Spinal cord (tissue), 10 donors: ENCODE measurements at places on chromosomes 11 and 22.
A peak's percentile ranks its signal among the peaks of the same experiment; 100 is the strongest.

DNA sequence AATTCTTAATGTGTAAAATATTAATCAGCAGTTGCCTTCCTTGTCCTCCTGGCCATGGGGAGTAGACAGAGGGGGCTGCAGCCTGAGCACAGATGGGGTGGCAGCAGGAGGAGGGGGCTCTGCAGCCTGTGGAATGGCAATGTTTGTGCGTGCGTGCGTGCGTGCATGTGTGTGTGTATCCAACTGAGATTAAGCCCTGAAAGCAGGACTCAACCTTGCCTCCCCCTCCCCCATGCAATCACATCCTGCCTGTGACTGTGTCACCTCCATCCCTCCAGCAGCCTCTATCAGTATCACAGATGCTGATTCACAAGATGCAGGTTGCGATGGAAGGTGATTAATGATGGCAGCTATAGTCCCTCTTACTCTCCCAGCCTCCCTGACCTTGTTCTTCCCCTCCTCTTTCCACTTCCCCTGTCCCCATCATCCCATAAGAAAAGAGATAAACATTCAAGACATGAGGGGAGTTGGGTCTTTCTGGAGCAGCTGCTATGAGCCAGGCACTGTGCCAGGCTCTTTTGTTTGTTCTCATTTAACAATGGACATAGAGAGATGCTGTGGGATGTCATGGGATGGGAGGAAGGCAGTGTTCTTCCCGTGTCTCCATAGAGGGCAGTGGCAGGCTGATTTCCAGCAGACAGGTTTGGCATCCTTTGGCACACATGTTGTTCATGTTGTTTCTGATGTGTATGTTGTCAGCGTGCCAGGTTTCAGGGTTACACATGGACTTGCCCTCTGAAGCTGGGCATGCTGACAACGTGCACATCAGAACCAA is 43.8 kb upstream of the NECTIN1 start:
- H3K27me3 ChIP-seq = no peaks in the 10 kb centered on the region
- H3K4me3 ChIP-seq = no peak overlapping the region
- no peaks in the 10 kb centered on the region for H3K36me3 ChIP-seq
- no peaks in the 10 kb centered on the region for H3K4me1 ChIP-seq
- no peak overlapping the region for H3K27ac ChIP-seq
- DNase-seq = no peak

DNA sequence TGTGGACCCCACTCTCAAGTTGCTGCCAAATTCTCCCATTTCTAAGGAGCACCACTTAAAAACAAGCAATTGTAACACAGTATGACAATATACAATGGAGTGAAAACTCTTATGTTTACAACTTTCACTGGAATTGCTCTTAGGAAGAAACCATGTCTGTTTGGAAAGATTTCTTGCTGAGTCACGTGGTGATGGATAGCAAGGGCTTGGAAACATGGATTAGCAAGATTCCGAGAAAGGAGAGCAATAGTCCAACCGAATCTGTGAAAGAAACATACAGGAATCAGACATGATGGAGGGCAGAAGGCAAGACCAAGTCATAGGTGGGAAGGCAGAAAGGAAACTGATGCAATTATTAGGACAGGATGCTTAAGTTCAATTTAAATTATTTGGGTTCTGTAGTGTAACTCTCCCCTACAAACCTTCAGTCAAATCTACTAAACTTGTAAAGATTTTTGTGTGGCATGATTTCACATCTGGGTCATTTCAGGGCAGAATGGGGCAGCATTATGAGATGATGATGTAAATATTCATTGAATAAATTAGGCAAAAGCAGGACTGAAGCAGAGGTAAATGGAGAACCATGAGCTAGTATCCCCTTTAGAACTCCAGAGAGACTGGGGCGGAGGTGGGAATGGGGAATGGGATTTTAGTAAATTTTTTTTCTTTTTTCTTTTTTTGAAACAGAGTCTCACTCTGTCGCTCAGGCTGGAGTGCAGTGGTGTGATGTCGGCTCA is 27.8 kb upstream of the THY1 start:
- no peak for DNase-seq
- no peak overlapping the region for H3K27ac ChIP-seq
- H3K4me1 ChIP-seq = no peaks in the 10 kb centered on the region
- H3K27me3 ChIP-seq = no peaks in the 10 kb centered on the region
- no peak overlapping the region for H3K4me3 ChIP-seq

- H3K4me1 ChIP-seq = no peaks in the 10 kb centered on the region
- H3K36me3 ChIP-seq = peaks cover 38% of the 10 kb centered on the region
- no peak overlapping the region for H3K4me3 ChIP-seq
- H3K27ac ChIP-seq = no peak overlapping the region
- H3K27me3 ChIP-seq = no peaks in the 10 kb centered on the region
- DNase-seq = no peak
Observed at GRCh38 chr11:118491041-118491440, 36.2 kb upstream of the TTC36 start.

GRCh38 chr22:47367993-47368945 is 605.8 kb downstream of the TBC1D22A start:
- H3K4me1 ChIP-seq = peaks cover 11% of the 10 kb centered on the region
- no peaks in the 10 kb centered on the region for H3K36me3 ChIP-seq
- H3K4me3 ChIP-seq = no peak overlapping the region
- DNase-seq = no peak
- no peak overlapping the region for H3K27ac ChIP-seq
- no peaks in the 10 kb centered on the region for H3K27me3 ChIP-seq

GRCh38 chr22:21938906-21939305 is 13.7 kb downstream of the PPM1F start:
- no peak for DNase-seq
- peaks cover 68% of the 10 kb centered on the region for H3K36me3 ChIP-seq
- H3K27me3 ChIP-seq = no peaks in the 10 kb centered on the region
- H3K4me3 ChIP-seq = peak overlapping the region; percentile 68

GRCh38 chr11:88813233-88813915 is 252.4 kb downstream of the GRM5 start:
- H3K36me3 ChIP-seq = no peaks in the 10 kb centered on the region
- no peak overlapping the region for H3K27ac ChIP-seq
- no peaks in the 10 kb centered on the region for H3K4me1 ChIP-seq
- no peak overlapping the region for H3K4me3 ChIP-seq
- no peaks in the 10 kb centered on the region for H3K27me3 ChIP-seq

- no peaks in the 10 kb centered on the region for H3K27me3 ChIP-seq
- no peak overlapping the region for H3K27ac ChIP-seq
- H3K4me1 ChIP-seq = peaks cover 8% of the 10 kb centered on the region
- no peaks in the 10 kb centered on the region for H3K36me3 ChIP-seq
Observed at GRCh38 chr11:70834277-70834940, 418.0 kb downstream of the SHANK2 start.

GRCh38 chr22:19041704-19042074 is 80.5 kb downstream of the DGCR2 start:
- no peaks in the 10 kb centered on the region for H3K4me1 ChIP-seq
- H3K36me3 ChIP-seq = peaks cover 91% of the 10 kb centered on the region
- H3K4me3 ChIP-seq = no peak overlapping the region
- DNase-seq = no peak
- no peaks in the 10 kb centered on the region for H3K27me3 ChIP-seq
- no peak overlapping the region for H3K27ac ChIP-seq

GRCh38 chr11:20457934-20458680 is 70.6 kb downstream of the PRMT3 start:
- no peak overlapping the region for H3K27ac ChIP-seq
- DNase-seq = no peak
- H3K27me3 ChIP-seq = no peaks in the 10 kb centered on the region
